GM03348 (cell line): ENCODE measurements at places on chromosomes 11 and 22.

DNA sequence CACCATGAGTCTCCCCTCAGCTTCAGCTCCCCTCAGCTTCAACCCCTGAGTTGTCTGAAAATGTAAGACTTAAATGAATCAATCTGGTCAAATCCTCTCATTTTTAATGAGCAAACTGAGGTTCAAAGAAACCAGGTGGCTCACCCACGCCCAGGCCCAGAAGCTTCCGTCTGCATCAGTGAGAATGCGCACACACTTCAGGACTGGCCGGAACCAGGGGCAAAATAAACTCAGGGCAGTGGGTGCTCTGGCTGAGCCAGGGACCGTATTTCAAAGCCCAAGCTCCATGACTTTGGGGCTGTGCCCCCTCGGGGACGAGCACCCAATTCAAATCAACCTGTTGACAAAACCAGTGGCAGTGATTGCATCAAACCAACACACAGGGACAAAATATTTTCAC, 3.1 kb downstream of the SULT4A1 start:
- no peak for DNase-seq

- peak; percentile 98 for DNase-seq
Observed at GRCh38 chr22:28741785-28742561, at the start of the genes CHEK2 and HSCB. TSS of gene CHEK2 (minus strand) at chr22:28741820. CDS start at chr22:28734721, 7,099 bp downstream. TSS of gene HSCB (plus strand) at chr22:28742039. CDS start at chr22:28742096, 57 bp downstream.

DNA sequence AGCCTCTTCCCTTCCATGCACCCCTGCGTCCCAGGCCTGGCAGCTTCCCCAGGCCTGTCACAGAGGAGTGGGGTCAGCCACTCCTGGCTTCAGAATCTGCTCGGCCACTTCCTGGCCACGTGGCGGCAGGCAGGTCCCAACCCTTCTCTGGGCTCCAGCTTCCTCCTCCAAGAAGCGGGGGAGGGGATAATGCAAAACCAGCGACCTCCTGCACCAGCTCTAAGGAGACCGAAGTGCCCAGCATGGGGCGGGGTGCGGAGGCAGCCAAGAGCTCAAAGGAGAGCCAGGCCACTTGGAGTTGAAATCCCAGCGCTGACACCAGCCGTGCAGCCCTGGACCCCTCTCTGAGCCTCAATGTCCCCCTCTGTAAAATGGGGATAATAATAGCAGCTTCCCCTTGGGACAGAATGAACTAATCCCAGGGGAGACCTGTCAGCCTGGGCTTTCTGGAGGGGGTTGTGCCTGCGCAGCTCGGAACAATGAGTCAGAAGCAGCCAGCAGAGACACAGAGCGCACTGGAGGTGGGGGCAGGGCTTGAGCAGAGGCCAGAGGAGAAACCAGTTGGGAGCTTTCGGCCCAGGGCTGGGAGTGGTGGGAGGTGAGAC, 22.8 kb upstream of the PICK1 start:
- DNase-seq: peak; percentile 97

DNA sequence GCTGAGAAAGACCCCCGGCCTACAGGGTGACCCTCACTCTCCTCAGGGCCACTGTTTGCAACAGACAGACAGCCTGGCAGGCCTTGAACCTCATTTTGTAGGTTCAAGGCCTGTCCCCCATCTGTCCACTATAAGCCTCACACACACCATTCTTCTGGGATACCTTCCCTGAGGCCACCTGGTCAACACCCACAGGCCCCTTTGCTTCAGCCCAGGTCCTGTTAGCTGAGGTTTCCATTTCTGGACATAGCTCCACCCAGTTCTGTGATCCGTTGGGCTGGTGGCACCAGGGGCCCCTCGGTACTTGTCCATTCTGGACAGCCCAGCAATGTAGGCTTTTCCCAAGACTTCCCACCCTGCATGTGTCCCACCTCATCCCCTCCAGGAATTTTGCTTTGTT, 3.1 kb downstream of the MIF start:
- no peak for DNase-seq

- DNase-seq: no peak
Observed at GRCh38 chr22:45188779-45189178, 25.1 kb downstream of the NUP50 start.
